ENCODE measurements at places on chromosomes 2 and 18.

- no peak for DNase-seq
Observed at GRCh38 chr2:98020992-98021713, 25.4 kb upstream of the TMEM131 start.

- DNase-seq: no peak
Observed at GRCh38 chr2:84899304-84900204, 5.9 kb upstream of the TMSB10 start.

- no peak for DNase-seq
Observed at GRCh38 chr2:146807568-146808168, 1037.2 kb upstream of the ACVR2A start.

DNA sequence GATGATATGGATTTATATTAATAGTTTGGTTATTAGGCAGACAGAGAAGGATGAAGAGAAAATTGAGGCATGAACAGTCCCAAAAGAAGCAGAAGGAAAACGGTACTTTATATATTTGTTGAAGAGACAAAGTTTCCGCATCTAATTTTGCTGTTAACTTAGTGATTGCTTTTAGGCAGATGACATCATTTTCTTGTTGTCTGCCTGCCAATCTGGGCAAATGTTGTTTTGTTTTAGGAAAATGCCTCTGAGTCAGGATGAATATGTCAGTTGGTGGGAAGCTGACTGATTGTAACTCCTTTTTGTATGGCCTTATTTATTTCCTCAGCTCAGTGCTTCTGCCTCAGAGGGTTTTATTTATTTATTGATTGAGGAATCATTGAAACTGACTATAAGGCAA is 52.5 kb upstream of the CAVIN2 start:
- no peak for DNase-seq

GRCh38 chr2:230184727-230185578 is 34.8 kb downstream of the SP110 start:
- DNase-seq: no peak

- DNase-seq: no peak
Observed at GRCh38 chr2:57570961-57571360, 475.6 kb upstream of the VRK2 start.

DNA sequence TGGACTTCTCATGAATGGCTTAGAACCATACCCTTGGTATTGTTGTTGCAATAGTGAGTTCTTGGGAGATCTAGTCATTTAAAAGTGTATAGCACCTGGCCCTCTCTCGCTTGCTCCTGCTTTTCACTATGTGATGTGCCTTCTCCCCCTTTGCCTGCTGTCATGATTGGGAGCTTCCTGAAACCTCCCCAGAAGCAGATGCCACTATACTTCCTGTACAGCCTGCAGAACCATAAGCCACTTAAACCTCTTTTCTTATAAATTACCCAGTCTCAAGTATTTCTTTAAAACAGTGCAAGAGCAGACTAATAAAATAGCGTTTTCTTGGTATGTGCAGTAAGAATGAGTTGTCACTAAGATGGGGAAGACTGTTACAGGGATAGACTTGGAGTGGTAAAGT is 31.6 kb downstream of the BAZ2B start:
- no peak for DNase-seq

- DNase-seq: no peak
Observed at GRCh38 chr2:127578411-127578810, 42.9 kb downstream of the MYO7B start.

- no peak for DNase-seq
Observed at GRCh38 chr2:26701596-26701995, 9.1 kb downstream of the KCNK3 start.

GRCh38 chr18:78406743-78407465 is 572.7 kb upstream of the SALL3 start:
- DNase-seq: no peak

- DNase-seq: no peak
Observed at GRCh38 chr2:236754271-236754944, 184.8 kb downstream of the ACKR3 start.

DNA sequence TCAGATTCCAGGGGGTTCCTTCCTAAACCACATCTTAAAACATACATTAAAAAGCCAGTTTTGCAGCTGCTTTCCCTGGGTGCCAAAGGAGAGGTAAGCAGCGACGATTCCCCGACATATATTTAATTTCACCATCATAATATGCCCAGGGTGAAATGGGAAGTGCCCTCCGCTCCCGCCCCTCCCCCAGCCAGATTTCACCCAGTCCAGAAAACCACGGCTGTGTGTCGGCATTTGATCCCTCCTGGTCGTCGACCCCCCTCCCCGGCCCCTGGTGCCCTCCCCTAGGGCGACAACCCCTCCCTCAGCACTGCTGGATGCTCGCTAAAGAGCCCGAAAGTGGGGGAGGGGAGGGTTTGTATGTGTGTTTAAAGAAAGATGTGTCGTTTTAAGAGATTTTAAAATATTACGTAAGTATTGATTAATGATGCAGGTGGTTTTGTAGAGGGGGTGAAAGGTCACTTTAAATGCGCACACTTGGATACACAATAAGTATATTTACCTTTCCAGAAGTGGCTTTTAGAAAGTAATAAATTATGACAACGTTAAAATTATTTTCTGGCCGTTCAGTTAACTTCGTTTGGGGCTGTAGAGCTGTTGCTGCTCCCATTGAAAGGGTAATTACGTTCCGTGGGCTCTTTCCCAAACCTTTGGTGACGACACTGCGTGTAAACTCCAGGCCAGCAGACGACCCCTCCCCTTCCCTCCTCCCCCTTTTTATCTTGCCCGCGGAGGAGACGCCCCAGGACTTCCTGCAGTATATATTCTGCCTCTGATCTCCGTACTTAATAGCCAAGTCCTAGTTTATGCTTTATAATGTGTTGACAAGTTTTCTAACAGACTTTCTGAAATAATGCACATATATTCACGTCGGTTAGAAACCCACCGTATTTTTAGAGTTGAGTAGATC is 3.4 kb upstream of the BCL11A start:
- no peak for DNase-seq

DNA sequence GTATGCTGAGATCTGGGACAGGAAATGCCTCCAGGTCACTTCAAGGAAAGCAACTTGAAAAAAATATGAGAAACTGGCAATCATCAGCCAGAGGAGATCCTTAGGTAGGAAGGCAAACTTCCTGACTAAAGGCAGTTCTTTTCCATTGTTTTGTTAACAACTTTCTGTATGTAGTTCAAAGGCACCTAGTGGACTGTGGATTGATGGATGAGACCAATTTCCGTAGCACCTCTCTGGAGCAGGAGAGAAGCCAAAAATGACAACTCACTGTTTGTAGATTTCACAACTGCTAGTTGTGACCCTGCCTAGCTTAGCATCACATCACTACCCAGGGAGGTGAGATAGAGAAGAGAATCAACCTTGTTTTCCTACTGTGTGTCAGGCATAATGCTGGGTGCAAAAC is 21.8 kb upstream of the NOSTRIN start:
- no peak for DNase-seq

All from activated T-helper 9 cell treated with anti-CD3 and anti-CD28 coated beads, Interleukin-2, amount 50 U/mL, for 16 hours (primary cell).